ENCODE measurements at places on chromosomes 11 and 22. TPM values are rescaled to one million over a fixed set of nuclear protein-coding genes. Genes with fewer than 3 reads are reported as not detected.

DNA sequence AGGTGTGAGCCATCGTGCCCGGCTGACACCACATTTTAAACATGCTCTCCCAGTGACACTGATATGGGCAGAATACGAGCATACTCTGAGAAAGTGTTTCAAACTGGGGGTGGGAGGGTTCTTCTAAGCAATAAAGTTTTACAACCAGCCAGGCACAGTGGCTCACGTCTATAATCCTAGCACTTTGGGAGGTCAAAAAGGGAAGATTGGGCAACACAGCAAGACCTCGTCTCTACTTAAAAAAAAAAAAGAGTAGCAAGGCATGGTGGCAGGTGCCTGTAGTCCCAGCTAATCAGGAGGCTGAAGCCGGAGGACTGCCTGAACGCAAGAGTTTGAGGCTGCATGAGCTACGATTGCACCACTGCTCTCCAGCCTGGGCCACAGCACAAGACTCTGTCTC lies 2.2 kb downstream of the GANAB start:
- H3K4me1 ChIP-seq, result peaks cover 20% of the 10 kb centered on the region
- no peak overlapping the region for H3K27ac ChIP-seq
- no peaks in the 10 kb centered on the region for H3K27me3 ChIP-seq
- H3K36me3 ChIP-seq, result peaks cover 35% of the 10 kb centered on the region
- H3K4me3 ChIP-seq, result peak overlapping the region; percentile 98
- DNase-seq, result no peak

SCN4B gene
- total RNA-seq, result 3.6 TPM

- no peak overlapping the region for H3K4me3 ChIP-seq
- DNase-seq, result no peak
- peaks cover 9% of the 10 kb centered on the region for H3K4me1 ChIP-seq
- H3K36me3 ChIP-seq, result no peaks in the 10 kb centered on the region
Measured at GRCh38 chr11:34809191-34810106, 106.7 kb downstream of the APIP start.

ANKRD13D gene
- 30.4 TPM for total RNA-seq

DNA sequence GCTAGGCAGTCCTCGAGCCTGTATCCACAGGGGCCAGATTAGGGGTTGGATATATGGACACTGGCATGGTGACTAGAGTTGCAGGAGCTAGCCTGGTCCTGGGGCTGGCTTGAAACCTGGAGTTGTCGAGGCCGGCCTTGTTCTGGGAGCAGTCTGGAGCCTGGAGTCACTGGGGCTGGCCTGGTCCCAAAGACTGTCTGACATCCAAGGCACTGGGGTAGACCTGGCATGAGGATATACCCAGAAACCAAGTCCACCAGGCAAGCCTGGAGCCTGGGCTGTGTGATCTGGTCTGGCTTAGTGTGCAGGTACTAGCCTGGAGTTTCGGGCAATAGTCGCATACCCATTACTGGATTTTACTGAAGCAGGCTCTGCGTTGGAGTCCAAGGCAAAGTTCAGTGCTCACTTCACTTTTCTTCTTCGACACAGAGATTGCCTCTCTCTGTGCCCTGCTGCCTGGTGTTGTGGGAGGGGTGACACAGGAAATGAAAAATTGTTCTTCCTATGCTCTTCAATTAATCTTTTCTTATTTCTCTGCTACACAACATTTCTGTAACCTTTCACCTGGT lies 4.3 kb upstream of the GLYATL1 start:
- H3K27ac ChIP-seq, result no peak overlapping the region
- no peaks in the 10 kb centered on the region for H3K4me1 ChIP-seq
- DNase-seq, result no peak
- H3K4me3 ChIP-seq, result no peak overlapping the region

FLRT1 gene
- total RNA-seq, result 0.73 TPM

- no peaks in the 10 kb centered on the region for H3K27me3 ChIP-seq
- no peak overlapping the region for H3K27ac ChIP-seq
- H3K36me3 ChIP-seq, result peaks cover 29% of the 10 kb centered on the region
- H3K4me3 ChIP-seq, result no peak overlapping the region
- H3K4me1 ChIP-seq, result peaks cover 38% of the 10 kb centered on the region
- no peak for DNase-seq
Measured at GRCh38 chr11:7668911-7669310, 4.4 kb downstream of the CYB5R2 start.

- no peaks in the 10 kb centered on the region for H3K27me3 ChIP-seq
- DNase-seq, result no peak
- H3K27ac ChIP-seq, result no peak overlapping the region
- H3K4me1 ChIP-seq, result no peaks in the 10 kb centered on the region
- no peaks in the 10 kb centered on the region for H3K36me3 ChIP-seq
Measured at GRCh38 chr11:29093416-29094120, 923.3 kb downstream of the KCNA4 start.

NEFH gene
- total RNA-seq, result 0.14 TPM

DNA sequence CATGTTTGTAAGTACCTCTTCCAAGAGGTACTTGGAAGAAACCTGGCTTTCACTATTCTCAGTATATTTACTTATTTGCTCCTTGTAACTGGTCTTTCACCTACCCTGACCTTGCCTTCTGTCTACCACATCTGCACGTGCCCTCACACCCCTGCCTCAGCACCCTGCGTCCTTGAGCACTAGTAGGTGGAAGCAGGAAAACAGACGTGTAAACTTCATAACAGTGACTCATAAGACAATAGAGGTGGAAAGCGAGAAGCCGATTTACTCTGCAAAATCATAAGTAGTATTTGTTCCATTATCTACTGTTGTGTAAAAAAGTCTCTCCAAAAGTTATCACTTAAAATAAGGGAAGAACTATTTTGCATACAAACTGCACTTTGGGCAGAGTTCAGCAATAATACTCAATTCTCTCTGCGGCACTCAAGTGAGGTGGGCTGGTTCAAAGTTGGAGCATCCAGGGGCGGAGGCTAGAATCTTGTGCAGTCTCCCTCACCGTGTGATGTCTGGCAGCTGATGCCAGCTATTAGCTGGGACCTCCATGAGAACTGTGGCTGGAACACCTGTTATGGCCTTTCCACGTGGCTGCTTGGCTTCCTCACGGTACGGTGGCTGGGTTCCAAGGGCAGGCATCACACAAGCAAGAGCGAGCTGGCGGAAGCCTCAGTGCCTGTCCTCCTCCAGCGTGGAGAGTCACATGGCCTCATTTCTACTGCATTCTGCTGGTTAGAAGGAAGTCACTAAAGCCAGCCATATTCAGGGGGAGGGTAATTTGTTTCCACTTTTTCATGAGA lies 30.4 kb downstream of the PACS1 start:
- no peak overlapping the region for H3K4me3 ChIP-seq
- peak; percentile 82 for DNase-seq
- no peaks in the 10 kb centered on the region for H3K36me3 ChIP-seq
- no peaks in the 10 kb centered on the region for H3K27me3 ChIP-seq

DNA sequence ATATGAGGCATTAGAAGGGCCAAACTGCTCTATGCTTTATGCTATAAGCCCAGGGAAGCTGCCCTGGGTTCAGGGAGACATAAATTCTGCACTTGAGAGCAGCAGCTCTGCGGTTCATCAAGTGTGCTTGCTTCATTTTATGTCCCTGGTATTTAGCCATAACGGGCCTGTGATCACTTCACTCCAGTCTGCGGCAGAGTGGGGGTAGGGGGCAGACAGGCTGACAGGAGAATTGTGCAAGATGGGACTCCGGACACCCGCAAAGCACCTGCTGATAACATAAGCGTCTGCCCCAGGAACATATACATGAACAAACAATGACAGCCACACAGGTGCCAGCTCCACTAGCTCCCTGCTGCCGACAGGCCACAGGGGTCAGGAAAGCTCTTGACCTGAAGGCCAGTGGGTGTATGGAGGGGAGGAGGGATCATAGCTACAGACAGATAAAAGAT lies 56.1 kb downstream of the SMCO4 start:
- no peaks in the 10 kb centered on the region for H3K36me3 ChIP-seq
- H3K27me3 ChIP-seq, result no peaks in the 10 kb centered on the region
- peak overlapping the region; percentile 52 for H3K27ac ChIP-seq
- H3K4me1 ChIP-seq, result peaks cover 81% of the 10 kb centered on the region
- H3K4me3 ChIP-seq, result no peak overlapping the region

GRCh38 chr22:50081426-50082196 lies 3.6 kb downstream of the MLC1 start:
- H3K36me3 ChIP-seq, result no peaks in the 10 kb centered on the region
- H3K27ac ChIP-seq, result no peak overlapping the region
- no peaks in the 10 kb centered on the region for H3K27me3 ChIP-seq
- DNase-seq, result no peak
- H3K4me1 ChIP-seq, result no peaks in the 10 kb centered on the region

DNA sequence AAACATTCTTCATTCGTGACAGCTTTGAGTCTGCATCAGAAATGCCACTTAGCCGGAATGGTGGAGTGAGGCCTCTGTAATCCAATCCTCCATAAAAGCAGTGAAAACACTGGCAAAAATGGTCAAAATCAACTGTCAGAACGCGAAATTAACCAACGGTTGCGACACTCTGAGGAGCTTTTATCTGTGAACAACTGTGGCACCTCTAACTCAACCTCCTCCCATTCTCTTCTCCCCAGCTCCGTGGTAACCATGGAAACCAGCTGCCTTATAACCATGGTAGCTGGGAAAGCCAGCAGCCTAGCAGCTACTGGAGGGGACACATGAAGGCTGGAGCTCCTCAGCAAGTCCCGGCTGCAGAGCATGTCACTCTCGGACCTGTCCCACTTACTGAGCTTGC lies 20.3 kb downstream of the AP2A2 start:
- H3K27me3 ChIP-seq, result no peaks in the 10 kb centered on the region
- H3K36me3 ChIP-seq, result peaks cover 37% of the 10 kb centered on the region
- peak; percentile 39 for DNase-seq
- no peak overlapping the region for H3K4me3 ChIP-seq
- no peak overlapping the region for H3K27ac ChIP-seq
- peaks cover 43% of the 10 kb centered on the region for H3K4me1 ChIP-seq

- no peaks in the 10 kb centered on the region for H3K36me3 ChIP-seq
- no peak for DNase-seq
- H3K4me1 ChIP-seq, result no peaks in the 10 kb centered on the region
- no peak overlapping the region for H3K4me3 ChIP-seq
Measured at GRCh38 chr11:134949121-134950090, 537.4 kb upstream of the B3GAT1 start.
